Adrenal gland (tissue), 19 donors: ENCODE measurements at places on chromosomes 2 and 18.

- DNase-seq: no peak
Measured at GRCh38 chr2:99404039-99404796, 67.0 kb downstream of the EIF5B start.

GRCh38 chr2:55550368-55551102 is 31.0 kb downstream of the CFAP36 start:
- DNase-seq: no peak

- DNase-seq: no peak
Measured at GRCh38 chr18:59621027-59621426, 76.2 kb downstream of the CCBE1 start.

GRCh38 chr2:49677227-49677626 is 522.9 kb upstream of the FSHR start:
- no peak for DNase-seq

DNA sequence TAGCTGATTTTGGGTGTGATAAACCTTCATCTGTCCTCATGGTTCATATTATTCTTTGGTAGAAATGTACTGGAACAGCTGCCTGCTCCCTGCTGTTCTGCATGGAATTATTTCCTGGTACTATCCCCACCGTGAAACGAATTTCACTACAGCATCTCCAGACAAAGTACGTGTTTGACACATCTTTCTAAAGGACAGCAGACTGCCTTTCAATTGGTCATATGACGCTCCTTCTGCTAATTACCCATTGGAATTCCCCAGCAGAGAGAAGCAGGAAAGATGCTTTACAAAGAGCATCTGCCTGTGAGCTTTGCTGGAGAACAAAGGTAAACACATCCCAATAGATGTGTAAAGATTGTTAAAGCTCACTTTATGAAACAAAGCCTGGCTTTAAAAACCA is 4.4 kb upstream of the RFX8 start:
- no peak for DNase-seq

- peak; percentile 76 for DNase-seq
Measured at GRCh38 chr2:241315879-241316631, at the start of gene SEPTIN2. SEPTIN2 (plus strand) TSS chr2:241315925; CDS start chr2:241324233, 8,308 bp downstream.

GRCh38 chr2:86054535-86055082 is 51.1 kb downstream of the POLR1A start:
- DNase-seq: no peak

DNA sequence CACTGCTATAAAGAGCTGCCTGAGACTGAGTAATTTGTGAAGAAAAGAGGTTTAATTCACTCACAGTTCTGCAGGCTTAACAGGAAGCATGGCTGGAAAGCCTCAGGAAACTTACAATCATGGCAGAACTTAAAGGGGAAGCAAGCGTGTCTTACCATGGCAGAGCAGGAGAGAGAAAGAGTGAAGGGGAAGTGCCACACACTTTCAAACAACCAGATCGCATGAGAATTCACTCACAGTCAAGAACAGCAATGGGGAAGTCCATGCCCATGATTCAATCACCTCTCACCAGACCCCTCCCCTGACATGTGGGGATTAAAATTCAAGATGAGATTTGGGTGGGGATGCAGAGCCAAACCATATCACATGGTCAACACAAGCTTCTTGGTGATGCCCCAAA is 34.7 kb upstream of the CDK5R2 start:
- no peak for DNase-seq

- peak; percentile 78 for DNase-seq
Measured at GRCh38 chr2:113283704-113284284, 5.1 kb upstream of the PAX8 start.

- DNase-seq: peak; percentile 35
Measured at GRCh38 chr2:43222475-43223309, 3.7 kb downstream of the ZFP36L2 start.

DNA sequence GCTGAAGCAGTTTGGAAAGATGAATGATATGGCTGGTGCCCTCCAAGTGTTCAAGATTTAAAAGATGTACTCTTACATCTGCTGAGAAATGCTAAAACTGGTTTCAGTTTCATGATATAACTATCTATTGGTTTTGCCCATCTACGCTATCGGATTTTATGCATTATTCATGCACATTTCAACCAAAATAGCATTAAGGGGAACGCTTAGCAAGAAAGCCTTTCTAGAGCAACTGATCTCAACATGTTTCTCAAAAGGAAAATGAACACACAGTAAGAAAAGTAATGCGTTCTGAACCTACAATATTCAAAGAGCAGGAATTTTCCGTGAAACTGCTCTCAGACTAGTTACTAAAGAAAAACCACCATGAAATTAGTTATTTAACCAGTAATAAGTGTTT is 93.9 kb downstream of the CABYR start:
- DNase-seq: no peak

DNA sequence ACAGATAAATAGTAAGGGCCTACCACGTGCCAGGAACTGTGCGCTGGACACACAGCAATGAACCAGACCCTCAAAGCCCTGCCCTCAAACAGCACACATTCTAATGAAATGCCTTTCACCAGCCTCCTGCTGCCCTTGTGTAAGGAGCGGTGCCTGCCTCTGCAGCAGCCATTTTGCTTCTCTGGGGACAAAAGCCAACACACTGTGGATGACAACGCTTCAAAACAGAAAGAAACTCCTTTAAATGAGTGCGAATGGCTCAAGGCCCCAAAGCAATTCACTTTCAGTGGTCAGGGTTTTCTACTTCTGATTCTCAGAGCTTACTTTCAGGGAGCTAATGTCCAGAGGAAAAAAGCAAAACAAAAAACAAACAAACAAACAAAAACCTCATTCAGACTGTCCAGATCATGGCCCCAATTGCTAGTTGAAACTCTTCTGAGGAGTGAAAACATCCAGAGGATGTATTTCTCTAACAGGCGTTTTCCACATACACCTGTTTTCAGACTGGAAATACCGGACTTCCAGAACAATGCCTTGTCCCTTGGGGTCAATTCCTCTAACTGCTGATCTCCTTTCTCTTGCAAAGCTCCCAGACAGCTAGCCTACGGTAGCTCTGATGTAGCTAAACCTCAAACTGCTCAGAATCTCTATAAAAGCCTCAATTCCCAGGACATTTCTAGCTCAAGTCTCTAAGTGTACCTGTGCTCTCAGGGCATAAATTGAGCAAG is 323.3 kb upstream of the ZNF521 start:
- DNase-seq: no peak

- DNase-seq: no peak
Measured at GRCh38 chr2:105518897-105519296, 120.0 kb upstream of the FHL2 start.

GRCh38 chr2:162989507-162989906 is 150.9 kb upstream of the KCNH7 start:
- no peak for DNase-seq

- DNase-seq: no peak
Measured at GRCh38 chr18:76167410-76167809, 327.6 kb downstream of the ZNF516 start.

DNA sequence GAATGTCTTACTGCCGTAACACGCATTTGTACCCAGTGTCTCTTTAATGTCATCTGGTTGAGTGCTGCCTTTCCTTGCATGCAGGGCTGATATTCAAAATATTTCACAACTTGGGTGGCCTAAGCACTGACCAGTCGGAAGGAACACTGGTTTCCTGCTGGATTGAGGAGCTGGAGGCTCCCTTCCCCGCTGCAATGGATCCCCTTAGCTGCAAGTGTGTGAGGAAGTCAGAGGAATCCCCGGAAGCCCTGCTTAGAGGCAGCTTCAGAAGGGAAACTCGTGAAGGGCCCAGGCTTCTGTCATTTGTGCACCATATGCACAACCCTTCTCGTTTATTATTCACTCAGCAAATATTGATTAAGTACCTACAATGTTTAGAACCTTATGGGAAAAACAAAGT is 33.2 kb upstream of the SP3 start:
- no peak for DNase-seq

DNA sequence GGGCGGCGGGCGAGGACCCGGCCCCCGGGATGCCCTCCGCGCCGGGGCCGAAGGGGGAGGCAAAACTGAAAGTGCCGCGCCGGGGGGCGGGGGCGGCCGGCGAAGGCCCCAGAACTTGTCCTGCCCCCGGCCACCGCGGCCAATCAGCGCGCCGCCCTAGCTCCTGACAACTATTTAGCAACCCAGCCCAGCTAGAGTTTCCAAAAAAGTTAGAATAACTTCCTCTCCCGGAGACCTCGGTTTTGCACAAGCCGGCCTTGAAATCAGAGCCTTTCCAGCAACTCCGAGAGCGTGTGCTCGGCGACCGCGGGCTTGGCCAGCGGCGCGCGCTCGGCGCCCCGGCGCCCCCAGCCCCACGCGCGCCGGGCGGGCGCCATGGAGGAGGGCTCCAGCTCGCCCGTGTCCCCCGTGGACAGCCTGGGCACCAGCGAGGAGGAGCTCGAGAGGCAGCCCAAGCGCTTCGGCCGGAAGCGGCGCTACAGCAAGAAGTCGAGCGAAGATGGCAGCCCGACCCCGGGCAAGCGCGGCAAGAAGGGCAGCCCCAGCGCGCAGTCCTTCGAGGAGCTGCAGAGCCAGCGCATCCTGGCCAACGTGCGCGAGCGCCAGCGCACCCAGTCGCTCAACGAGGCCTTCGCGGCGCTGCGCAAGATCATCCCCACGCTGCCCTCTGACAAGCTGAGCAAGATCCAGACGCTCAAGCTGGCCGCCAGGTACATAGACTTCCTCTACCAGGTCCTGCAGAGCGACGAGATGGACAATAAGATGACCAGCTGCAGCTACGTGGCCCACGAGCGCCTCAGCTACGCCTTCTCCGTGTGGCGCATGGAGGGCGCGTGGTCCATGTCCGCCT is at the start of gene TWIST2:
TSS of gene TWIST2 (plus strand) at position 245 of the 850 bp plus-strand sequence. CDS start at position 376, 131 bp downstream.
- peak; percentile 61 for DNase-seq

- DNase-seq: no peak
Measured at GRCh38 chr18:12255626-12256026, 1.5 kb downstream of the CIDEA start.

DNA sequence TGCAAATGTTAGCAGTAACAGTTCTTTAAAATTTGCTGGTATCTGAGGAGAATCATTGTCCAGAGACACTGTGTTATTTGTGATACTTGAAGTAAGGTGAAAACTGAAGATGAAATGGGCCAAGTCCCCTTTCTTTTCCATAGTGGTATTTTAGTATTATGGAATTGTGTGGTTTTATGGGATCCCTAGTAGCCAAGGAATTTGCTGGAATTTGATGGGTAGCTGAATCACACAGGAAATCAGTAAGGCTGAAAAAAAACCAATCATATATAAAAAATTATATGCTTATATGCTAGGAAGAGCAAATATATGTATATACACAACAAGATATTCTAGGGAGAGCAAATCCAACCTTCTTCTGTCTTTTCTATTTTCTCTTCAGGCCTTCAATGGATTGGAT is 54.2 kb upstream of the TACR1 start:
- no peak for DNase-seq

GRCh38 chr2:69483024-69483423 is 45.8 kb upstream of the NFU1 start:
- DNase-seq: no peak

- no peak for DNase-seq
Measured at GRCh38 chr2:213476641-213477040, 192.4 kb downstream of the SPAG16 start.

DNA sequence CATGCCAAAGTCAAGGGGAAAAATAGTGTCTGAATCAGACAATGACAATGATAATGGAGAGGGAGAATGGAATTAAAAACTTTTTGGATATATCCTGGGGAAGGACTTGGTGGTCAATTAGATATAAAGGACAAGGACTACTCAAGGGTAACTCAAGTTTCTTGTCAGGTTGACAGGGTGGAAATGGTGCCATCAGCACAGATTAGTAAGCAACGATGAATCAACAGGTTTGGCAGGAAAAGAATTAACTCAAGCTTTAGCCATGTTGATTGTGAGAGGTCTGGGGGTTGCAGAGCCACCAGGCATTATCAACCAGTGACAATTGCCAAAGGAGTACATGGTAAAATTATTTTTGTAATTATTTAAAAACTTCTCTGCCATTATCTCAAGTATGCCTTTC is 35.8 kb upstream of the SPATS2L start:
- no peak for DNase-seq

DNA sequence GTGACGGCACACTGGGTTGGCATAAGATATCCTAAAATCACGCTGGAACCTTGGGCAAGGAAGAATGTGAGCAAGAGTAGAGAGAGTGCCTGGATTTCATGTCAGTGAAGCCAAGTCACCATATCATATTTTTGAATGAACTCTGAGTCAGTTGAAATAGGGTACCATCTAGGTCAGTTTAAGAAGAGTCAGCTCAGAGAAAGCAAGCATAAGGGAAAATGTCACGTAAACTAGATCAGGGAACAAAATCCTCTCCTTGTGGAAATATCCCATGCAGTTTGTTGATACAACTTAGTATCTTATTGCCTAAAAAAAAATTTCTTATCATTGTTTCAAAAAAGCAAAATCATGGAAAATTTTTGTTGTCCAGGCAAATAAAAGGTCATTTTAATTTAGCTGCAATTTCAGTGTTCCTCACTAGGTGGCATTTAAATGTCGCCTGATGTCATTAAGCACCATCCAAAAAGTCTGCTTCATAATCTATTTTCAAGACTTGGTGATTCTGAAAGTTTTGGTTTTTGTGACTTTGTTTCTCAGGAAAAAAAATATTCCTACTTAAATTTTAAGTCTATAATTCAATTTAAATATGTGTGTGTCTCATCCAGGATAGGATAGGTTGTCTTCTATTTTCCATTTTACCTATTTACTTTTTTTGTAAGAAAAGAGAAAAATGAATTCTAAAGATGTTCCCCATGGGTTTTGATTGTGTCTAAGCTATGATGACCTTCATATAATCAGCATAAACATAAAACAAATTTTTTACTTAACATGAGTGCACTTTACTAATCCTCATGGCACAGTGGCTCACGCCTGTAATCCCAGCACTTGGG is 19.6 kb downstream of the RSAD2 start:
- DNase-seq: no peak

DNA sequence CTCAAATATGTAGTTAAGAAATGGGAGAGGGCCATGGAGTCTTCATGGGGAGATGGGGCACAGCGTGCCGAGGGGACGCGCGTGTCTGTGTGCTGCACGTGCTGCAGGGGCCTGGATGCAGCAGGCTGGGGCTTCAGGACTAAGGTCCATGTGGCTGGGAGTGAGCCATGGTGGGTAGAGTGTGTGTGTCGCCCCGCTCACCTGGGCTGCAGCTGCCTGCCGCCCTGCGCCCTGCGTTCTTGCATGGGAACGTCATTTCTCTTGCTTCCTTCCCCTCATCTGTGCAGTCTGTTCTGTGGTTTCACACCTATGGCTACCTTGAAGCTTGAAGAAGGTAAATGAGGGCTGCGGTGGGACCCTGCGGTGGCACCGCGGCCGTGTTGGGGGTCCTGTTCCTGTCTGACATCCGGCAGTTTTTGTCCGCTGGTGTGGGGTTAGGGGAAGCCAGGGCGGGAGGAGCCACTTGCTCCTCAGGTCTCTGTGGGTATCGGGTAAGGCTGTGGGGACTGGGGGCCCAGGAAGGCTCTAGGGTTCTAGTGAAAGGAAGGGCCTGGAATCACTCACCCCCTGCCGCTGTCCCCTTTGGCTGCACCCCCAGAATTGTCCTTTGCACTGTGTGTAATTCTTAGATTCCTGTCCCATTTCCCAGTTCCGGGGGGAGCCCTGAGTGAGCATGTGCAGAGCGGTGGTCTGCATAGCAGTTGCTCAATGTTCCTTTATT is 54.1 kb upstream of the HS6ST1 start:
- no peak for DNase-seq

GRCh38 chr2:202022755-202023154 is 10.9 kb upstream of the FZD7 start:
- no peak for DNase-seq

GRCh38 chr2:192253692-192254091 is 59.0 kb upstream of the TMEFF2 start:
- no peak for DNase-seq

- no peak for DNase-seq
Measured at GRCh38 chr18:37138456-37138855, 309.5 kb downstream of the KIAA1328 start.

GRCh38 chr2:143176606-143177005 is 47.4 kb downstream of the ARHGAP15 start:
- DNase-seq: no peak
